ENCODE measurements at places on chromosomes 5 and 9.

DNA sequence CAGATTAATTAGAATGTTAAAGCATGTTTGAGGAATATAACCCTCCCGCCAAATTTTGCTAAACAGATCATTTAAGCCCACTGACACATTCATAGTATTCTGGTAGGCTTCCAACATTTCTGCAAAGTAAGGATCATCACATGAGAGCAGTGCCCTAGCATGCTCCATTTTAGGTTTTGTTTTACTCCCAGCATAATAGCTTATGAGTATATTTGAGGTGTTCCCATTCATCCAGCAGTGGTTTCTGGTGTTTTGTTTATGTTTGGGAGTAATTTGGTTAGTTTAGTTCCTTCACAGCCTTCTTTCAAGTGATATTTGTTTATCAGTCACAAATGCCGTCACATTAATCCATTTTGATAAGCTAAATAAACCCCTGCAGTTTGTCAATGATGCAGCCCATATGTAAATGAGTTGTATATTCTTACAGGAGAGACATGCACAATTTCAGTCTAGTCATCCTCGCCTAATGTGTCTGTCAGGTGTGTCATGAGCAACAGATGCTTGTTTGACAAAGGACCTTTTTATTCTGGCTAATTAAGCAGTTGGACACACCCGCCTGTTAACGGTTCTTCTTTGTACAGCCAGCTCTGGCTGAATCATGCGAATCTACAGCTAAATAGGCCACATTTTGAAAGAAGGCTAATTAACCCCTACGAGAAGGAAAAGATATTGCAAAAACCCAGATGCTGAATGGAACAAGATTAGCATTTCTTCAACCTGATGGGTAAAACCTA lies 124.4 kb downstream of the RFX3 start:
- no peak for DNase-seq

- no peak for DNase-seq
These were observed 27.7 kb downstream of the UBLCP1 start for GRCh38 chr5:159290741-159291140.

DNA sequence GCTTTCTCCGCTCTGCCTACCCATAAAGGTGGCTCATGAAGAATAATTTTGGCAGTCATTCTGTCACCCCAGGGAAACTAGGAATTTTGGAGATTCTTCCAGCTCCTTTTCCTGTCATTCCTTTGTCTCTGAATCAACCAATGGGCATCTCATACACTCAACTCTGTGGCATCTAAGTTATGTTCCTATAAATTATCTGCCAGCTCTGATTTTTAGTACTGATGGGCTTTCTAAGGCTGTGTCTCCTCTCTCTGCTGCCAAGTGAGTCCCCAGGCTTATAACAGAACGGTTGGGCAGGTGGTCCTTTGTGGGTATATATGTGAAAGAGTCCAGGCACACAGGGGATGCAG lies 226.8 kb downstream of the NMUR2 start:
- no peak for DNase-seq

GRCh38 chr5:69217151-69217511 lies 17.6 kb upstream of the CDK7 start:
- DNase-seq: no peak

DNA sequence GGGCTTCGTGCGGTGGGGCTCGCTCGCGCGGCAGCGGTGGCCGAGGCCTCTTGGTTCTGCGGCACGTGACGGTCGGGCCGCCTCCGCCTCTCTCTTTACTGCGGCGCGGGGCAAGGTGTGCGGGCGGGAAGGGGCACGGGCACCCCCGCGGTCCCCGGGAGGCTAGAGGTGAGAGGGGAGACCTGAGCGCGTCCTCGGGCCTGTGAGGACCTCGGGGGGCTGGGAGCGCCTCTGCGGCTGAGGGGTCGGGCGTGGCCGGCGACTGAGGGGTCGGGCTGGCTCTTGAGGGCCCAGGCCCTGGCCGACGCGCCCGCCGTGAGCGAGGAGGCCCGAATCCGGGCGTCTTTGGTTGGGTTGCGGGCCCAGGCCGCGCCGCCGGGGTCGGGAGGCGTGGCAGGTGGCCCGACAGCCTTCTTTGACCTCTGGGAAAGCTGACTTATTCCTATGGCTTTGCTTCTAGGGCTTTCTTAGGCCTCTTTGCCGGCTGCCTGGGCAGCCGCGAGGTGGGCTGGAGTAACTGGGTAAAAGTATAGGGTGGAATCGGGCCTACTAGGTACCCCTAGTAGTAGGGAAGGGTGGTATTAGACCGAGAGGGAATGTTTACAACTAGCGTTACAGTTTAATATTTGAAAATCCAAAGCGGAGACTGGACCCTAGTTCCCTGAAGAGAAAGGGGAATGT lies at the start of gene CANX:
TSS of gene CANX (plus strand) at position 33 of the 681 bp plus-strand sequence. CDS start 6,715 bp downstream, outside the sequence.
- DNase-seq: no peak

DNA sequence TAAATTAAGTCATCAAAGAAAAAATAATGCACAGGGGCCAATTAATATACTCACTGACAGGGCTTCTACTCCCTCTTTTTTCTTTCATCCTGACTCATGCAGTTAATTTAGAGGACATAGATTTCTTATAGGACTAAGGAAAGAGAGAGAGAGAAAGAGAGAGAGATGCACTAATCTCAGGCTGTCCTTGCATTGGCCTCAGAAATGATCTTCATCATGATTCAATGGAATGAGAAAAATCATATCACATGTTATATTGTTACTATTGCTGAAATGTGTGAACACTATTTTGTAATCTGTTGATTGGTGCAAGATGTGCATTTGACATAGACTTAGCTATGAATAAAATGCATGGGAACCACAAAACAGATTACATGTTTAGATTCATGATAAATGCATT lies 608.3 kb upstream of the NUDT12 start:
- DNase-seq: no peak

GRCh38 chr5:56918054-56918453 lies 8.7 kb downstream of the SETD9 start:
- no peak for DNase-seq

DNA sequence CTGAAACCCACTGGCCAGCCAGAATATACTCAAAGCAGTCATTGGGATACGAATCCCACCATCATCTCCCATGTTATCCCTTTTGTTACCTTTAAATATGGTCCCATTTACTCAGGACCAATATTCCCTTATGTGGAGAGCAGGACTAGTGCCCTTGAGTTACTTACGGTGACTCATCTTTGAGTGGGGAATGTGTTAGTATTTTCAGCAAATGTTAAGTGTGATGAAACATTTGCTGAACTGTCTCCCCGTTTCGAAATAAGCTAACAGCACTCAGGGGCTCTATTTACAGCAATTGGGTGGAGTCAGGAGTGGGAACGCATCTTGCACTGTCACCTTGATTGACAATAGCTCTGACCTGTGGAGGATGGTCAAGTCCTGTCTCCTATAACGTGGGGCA lies 67.4 kb downstream of the CTSL start:
- DNase-seq: no peak

DNA sequence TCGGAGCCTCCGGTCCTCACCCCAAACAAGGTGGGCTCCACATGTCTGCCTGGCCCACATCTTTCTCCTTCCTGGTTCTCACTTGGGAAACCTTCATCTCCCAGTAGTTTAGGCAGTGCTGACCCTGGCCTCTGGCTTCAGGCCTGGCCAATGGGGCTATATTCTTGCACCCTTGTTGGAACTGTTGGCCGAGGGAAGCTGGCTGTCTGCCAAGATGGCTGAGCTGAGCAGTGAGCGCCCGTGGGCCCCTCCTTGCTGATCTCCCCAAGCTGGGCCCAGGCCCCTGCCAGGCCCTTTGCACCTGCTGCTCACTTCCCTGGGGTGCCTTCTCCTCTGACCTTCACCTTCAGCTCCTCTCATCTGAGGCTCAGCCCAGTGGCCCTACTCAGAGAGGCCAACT lies 31.3 kb downstream of the TSPAN17 start:
- DNase-seq: no peak

DNA sequence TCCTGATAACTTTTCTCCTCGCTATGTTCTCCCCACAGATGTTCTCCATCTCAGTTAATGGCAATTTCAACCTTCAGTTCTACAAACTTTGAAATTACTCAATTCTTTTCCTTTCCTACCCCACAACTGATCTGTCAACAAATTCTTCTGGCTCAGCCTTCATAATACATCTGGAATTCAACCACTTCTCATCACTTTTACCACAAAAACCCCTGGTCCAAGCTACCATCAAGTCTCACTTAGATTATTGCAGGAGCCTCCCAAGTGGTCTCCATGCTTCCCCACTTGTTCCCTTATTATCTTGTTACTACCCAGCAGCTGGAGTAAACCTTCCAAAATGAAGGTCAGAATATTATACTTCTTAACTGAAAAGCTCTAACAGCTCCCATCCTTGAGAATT lies 110.1 kb downstream of the FBN2 start:
- no peak for DNase-seq

- no peak for DNase-seq
These were observed 19.8 kb downstream of the TDRD7 start for GRCh38 chr9:97431549-97432143.

GRCh38 chr9:3858961-3859360 lies 333.2 kb upstream of the RFX3 start:
- no peak for DNase-seq

DNA sequence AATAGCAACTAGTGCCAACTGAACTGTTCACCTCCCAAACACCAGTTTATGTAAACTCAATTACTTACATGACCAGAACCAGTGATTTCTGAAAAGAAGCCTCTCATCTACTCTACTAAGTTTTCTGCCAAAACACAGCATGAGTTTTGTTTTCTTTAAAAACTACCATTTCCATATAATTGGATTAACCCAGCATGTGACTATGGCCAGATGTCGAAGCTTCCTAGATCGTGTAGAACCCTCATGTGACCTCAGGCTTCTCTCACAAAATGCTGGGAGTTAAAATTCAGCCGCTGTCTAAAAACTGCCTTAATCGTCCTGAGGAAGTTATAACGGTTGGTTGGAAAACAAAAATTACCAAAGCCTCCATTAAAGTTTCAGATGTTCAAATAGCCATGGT lies 303.5 kb downstream of the IRX1 start:
- no peak for DNase-seq

GRCh38 chr5:160747987-160748386 lies 104.0 kb downstream of the ATP10B start:
- DNase-seq: no peak

- no peak for DNase-seq
These were observed 118.0 kb downstream of the PRKACG start for GRCh38 chr9:68895741-68896478.

All from activated naive CD8-positive, alpha-beta T cell treated with anti-CD3 and anti-CD28 coated beads, Interleukin-2, amount 50 U/mL, for 24 hours (primary cell).